Stimulated activated CD8-positive, alpha-beta memory T cell treated with anti-CD3 and anti-CD28 coated beads, Interleukin-2, amount 100 ng/mL, for 1 hour (primary cell): ENCODE measurements at places on chromosomes 6 and 20.

GRCh38 chr6:74715355-74716085 lies 490.3 kb downstream of the COL12A1 start:
- no peak for DNase-seq

DNA sequence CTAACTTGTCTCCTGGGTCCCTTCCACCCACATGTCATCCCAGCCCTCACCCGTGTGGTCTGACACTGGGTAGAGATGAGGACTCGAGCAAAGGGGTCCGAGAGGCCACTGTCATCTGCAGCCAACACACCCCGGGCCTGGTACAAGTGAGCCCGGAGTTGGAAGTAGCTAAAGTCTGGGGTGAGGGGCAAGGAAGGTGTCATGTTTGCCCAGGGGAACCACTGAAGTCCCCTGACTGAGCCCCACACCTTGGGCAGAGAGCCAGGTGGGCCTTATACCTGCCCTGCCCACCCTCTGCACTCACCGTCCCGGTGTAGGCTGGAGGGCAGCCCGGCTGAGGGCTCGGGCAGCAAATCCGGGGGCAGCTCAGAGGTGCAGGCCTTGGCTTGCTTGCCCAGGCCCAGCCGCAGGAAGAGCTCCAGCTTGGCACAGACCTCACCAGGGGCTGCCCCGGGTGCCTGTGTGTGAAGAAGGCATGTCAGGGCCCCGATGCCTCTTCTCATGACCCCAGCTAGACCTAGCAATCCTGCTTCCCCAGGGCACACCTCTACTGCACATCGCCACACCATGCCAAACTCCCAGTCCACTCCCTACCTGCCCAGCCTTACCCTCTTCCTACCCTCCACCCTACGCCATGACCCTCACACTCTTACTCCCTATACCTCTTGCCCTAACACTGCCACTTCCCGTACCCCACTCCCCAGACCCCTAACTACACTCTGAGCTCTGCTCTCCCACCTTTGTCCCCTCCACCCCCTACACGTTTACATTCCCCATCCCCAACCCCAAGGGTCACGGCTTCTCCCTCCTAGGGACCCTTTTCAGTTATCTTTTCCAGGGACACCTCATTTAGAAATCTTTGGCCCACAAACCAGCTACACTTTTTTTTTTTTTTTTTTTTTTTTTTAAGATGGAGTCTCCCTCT lies 31.7 kb upstream of the SPAG4 start:
- DNase-seq, result no peak

GRCh38 chr20:31620246-31620645 lies 15.2 kb downstream of the ID1 start:
- no peak for DNase-seq

- DNase-seq, result no peak
Observed at GRCh38 chr20:9203081-9203447, 134.2 kb downstream of the PLCB4 start.

DNA sequence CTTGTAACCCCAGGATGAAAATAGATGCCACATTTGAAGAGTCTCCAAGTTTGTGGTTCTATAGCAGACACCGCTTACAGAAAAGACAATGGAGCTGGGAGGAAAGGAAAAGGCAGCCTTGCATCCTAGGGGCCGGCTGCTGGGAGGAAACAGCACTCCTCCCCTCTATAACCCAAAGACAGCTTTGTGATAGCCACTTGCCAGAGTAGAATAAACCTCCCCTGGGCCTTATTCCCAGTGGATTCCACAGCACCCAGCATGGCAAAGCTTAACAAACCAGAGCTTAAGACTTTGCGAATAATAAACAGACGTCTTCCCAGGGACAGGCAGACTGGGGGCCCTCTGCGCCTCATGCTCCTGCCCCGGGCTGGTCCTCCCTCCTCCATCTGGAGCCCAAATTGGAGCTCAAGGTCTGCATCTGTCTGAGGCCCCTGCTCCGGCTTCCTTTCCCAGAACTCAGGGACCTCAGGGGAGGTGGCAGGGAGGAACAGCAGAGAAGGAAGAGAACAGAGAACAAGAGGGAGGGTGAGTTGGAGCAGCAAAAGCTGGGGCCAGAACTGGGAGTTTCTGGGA lies 8.8 kb upstream of the TAF8 start:
- no peak for DNase-seq

GRCh38 chr6:138531387-138531786 lies 32.1 kb upstream of the NHSL1 start:
- DNase-seq, result no peak
